ENCODE measurements at places on chromosomes 2 and 18. TPM values are rescaled to one million over a fixed set of nuclear protein-coding genes. Genes with fewer than 3 reads are reported as not detected.

Gene PXDN
- polyA plus RNA-seq: 168 TPM

Gene HSPD1
- polyA plus RNA-seq: 373 TPM

Gene PAX8
- 2.0 TPM for polyA plus RNA-seq

Gene TFCP2L1
- 5.4 TPM for polyA plus RNA-seq

Gene RGPD4
- polyA plus RNA-seq: not detected

Gene SPAG16
- 40.0 TPM for polyA plus RNA-seq

Gene C18orf32
- polyA plus RNA-seq: 26.0 TPM

Gene HRH4
- polyA plus RNA-seq: 0.20 TPM

Gene SYT4
- polyA plus RNA-seq: 0.68 TPM

Gene ST6GAL2
- 1.8 TPM for polyA plus RNA-seq

Gene IKZF2
- polyA plus RNA-seq: 15.5 TPM

Gene FKBP1B
- 15.1 TPM for polyA plus RNA-seq
